ENCODE measurements at places on chromosomes 11 and 22. TPM values are rescaled to one million over a fixed set of nuclear protein-coding genes. Genes with fewer than 3 reads are reported as not detected.

Gene CARD10
- 29.2 TPM for total RNA-seq

Gene NRXN2
- 2.7 TPM for total RNA-seq

Gene GAL
- total RNA-seq: not detected

GRCh38 chr11:70506986-70507385 is 108.7 kb downstream of the CTTN start:
- DNase-seq: no peak

- no peak for DNase-seq
Observed at GRCh38 chr11:105696000-105696399, 86.1 kb downstream of the GRIA4 start.

- DNase-seq: no peak
Observed at GRCh38 chr11:63488789-63489188, 2.2 kb downstream of the PLAAT5 start.
